ENCODE measurements at places on chromosomes 5 and 9.

DNA sequence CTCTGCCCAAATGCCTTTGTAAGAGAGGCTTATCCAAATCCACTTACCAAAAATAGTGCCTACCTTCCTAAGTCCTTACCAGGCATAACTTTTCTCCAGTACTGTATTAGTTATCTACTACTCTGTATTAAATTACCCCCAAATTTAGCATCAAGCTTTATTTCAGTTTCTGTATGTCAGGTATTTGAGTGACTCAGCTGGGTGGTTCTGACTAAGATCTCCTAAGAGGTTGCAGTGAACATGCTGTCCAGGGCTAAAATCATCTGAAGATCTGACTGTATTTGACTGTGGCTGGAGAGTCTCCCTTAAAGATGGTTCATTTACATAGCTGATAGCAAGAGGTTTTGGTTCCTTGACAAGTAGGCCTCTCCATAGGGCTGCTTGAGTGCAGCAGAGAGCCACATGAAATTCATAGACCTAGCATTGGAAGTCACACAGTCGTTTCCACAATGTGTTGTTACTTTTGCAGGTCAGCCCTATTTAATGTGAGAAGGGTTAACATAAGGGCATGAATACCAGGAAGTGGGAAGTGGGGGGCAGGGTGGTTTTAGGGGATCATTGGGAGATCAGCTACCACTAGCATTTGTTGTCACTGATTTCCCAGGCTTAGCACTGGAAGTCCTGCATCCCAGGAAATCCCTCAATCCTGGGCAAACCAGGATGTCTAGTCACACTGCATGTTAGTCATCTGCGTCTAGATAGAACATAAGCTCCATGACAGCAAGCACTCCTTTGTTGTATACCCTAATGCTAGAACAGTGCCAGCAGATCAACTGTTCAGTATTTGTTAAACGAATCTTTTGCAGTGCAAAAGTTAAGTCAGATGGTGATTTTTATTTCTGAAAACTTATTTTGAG is 2.0 kb upstream of the ZNF622 start:
- no peak for DNase-seq

- DNase-seq: no peak
These were observed 23.4 kb downstream of the SFXN1 start for GRCh38 chr5:175501759-175502158.

DNA sequence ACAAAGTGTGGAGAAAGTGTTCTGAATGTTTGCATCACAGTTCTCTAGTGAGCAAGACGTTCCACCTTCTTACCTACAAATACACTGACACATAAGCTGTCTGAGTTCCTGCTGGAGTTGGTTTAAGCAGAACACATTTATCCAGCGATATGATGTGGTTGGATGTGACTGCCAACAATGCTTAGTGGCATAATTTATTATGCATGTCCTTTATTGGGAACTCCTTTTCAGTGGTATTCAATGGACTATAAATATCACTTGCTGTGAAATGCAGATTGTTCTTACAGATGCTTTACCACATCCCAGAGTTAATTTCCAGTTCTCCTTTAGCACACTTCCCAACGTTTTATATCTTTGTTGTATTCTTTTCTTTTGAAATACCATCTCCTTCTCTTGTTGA is 222.2 kb downstream of the LURAP1L start:
- DNase-seq: no peak

DNA sequence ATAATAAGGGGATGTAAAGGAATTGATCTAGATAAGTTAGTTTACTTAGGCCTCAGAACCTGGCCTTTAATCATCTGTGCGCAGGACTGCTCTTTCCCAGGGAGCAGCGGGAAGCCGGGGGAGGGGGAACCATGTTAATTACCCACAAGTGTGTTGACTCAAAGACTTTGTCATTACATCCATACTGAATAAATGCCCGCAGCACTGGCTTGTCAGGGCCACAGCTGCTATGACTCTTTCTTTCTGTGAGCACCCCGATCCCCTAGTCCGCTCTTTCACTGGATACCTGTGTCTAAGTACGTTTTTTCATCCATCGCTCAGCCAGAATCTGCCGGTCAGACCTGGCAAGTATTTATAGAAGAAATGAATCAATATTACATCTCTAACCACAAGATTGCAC is 249.3 kb upstream of the DMRT1 start:
- no peak for DNase-seq

DNA sequence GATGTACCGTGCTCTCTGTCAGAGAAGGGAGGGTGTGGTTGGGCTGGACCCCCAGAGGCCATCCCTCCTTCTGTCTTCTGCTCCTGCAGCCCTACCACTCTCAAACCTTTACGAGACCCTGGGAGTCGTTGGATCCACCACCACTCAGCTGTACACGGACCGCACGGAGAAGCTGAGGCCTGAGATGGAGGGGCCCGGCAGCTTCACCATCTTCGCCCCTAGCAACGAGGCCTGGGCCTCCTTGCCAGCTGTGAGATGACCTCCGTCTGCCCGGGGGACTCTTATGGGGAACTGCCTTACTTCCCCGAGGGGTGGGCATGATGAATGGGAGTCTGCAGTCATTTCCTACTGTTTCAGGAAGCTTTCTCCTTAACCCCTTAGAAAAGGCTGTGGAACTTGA is 17.5 kb downstream of the TGFBI start:
- DNase-seq: no peak

- DNase-seq: peak; percentile 11
These were observed 11.8 kb downstream of the IL6ST start for GRCh38 chr5:55982957-55983381.

- no peak for DNase-seq
These were observed 811.0 kb upstream of the GRAMD2B start for GRCh38 chr5:125612181-125612721.

- no peak for DNase-seq
These were observed 457.3 kb downstream of the DMAC1 start for GRCh38 chr9:7342229-7342628.

GRCh38 chr5:179869641-179870402 is 11.2 kb upstream of the MRNIP start:
- no peak for DNase-seq

- DNase-seq: peak; percentile 42
These were observed 40.0 kb upstream of the ARSB start for GRCh38 chr5:79025054-79025472.

- DNase-seq: no peak
These were observed 25.5 kb downstream of the AGTPBP1 start for GRCh38 chr9:85716031-85716877.

GRCh38 chr5:82551840-82552385 is 273.8 kb upstream of the RPS23 start:
- DNase-seq: no peak

All from SW480 (cell line).